Caki2 (cell line): ENCODE measurements at places on chromosomes 3 and 15. TPM values are rescaled to one million over a fixed set of nuclear protein-coding genes. Genes with fewer than 3 reads are reported as not detected.

DNA sequence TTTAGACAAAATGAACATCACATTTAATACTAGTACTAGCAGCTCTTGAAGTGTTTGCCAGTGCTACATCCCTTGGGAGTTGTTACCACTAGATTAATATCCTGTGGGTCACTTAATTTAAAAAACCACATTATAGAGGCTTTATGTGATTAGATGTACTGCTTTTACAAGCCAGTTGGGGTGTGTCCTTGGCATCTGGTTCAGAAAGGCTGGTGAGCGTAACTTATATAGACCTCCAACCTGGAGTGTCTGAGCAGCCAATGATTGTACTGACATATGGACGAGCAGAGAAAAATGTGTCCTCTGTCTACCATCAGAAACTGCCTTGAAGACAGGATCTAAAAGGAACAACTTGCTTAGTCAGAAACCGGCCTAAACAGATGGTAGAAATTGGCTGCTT, 306.2 kb upstream of the ATP11B start:
- no peak for DNase-seq

GRCh38 chr3:81462921-81463320, 298.5 kb downstream of the GBE1 start:
- no peak for DNase-seq

- DNase-seq = no peak
Observed at GRCh38 chr3:108295421-108296175, 750 bp upstream of the HHLA2 start.

GRCh38 chr3:158098834-158099424, 7.3 kb downstream of the SHOX2 start:
- DNase-seq = no peak

DNA sequence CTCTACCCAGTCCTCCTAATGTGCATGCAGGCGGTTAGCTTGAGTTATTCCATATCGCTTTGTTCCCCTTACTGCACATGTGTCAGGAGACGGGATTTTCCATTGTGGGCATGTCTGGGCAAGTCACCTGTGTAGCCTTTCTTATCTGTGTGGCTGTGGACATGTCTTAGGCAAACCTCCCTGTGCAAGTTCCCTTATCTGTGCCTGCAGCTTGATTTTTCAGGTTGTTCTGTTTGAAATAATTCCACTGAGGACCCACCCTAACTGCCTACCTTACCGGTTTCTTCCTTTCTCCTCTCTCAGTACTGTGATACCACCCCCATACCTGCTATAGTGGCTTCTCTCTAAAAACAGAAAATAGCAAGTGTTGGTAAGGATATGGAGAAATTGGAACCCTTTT, 113.6 kb downstream of the NEO1 start:
- peak; percentile 3 for DNase-seq

GRCh38 chr3:112308151-112308911, 14.3 kb upstream of the SLC9C1 start:
- DNase-seq = no peak

GRCh38 chr15:57586661-57587424, 4.9 kb upstream of the MYZAP start:
- no peak for DNase-seq

GRCh38 chr3:49172551-49173041, 1.2 kb downstream of the KLHDC8B start:
- no peak for DNase-seq

GRCh38 chr3:52172262-52172757, 18.1 kb upstream of the POC1A start:
- DNase-seq = no peak

DNA sequence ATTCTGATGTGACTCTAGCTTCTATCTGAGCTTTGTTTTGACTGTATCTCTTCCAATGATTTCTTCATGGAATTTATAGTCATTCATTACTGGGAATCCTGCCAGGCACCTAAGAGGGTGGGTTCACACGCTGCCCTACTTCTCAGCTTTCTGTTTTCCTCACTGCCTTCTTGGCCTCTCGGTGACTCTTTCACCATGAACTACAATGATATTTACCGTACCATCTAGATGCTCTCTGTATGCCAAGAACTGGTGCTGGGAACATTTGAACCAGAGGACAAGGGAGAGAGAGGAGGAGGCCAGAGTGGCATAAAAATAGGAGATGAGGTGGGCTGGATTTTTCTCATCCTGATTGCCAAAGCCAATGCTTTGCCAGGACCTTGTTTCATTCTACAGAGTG, 280.0 kb upstream of the P2RY1 start:
- no peak for DNase-seq

DNA sequence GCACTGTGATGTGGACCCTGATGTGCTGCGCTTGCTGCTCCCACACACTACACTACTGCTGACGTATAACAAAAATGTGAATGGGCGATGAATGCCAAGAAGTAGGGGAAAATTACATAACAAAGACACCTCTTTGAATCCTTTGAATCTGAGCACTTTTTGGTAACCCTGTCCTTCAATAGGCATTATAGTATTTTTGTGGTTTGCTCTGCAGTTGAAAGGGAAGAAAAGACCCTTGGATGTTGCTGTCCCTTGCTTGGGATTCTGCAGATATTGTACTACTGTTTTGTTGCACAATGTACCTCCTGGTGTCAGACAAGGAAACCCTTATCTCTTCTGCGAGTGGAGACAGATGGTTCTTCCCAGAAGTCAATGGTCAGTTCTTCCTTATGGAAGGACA, 124.8 kb upstream of the UBE3A start:
- DNase-seq = no peak

GRCh38 chr3:43695443-43695842, 4.7 kb downstream of the ABHD5 start:
- no peak for DNase-seq

DNA sequence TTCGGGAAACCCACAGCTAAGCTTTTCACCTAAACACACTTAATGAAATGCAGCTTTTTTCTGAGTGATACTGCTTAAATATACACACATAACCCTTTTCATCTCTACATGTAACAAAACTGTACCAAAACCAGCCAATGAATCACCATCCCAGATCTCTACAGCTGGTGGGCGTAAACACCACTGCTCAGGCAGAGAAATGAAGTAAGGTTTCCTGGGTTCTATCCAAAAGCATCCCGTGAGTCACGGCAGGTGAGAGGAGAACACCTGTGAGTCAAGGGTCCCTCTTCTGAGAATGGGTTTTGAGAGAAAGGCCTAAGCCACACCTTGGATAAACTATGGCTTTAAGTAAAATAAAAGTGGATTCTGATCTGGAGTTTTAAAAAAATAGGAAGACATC, 2.6 kb downstream of the CLDN1 start:
- DNase-seq = no peak

DNA sequence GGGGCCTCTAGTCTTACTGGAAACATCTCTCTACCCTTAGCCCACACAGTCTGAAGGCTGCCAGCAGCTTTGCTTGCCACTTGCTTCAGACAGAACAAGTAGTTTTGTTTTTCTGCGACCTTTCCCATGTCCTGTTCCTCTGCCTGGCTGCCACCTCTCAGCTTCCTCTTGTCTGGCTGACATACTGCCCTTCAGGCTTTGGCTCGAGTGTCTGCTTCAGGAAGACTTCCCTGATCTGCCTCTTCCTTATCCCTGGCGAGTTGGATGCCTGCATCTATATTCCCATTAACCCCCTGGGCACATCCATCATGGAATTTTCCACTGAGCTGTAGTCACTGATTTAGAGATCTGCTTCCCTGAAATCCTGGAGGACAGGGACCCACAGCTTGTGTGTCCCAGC, 25.1 kb upstream of the CPNE9 start:
- DNase-seq = no peak

GRCh38 chr15:39744334-39745103, 38.1 kb downstream of the FSIP1 start:
- no peak for DNase-seq

DNA sequence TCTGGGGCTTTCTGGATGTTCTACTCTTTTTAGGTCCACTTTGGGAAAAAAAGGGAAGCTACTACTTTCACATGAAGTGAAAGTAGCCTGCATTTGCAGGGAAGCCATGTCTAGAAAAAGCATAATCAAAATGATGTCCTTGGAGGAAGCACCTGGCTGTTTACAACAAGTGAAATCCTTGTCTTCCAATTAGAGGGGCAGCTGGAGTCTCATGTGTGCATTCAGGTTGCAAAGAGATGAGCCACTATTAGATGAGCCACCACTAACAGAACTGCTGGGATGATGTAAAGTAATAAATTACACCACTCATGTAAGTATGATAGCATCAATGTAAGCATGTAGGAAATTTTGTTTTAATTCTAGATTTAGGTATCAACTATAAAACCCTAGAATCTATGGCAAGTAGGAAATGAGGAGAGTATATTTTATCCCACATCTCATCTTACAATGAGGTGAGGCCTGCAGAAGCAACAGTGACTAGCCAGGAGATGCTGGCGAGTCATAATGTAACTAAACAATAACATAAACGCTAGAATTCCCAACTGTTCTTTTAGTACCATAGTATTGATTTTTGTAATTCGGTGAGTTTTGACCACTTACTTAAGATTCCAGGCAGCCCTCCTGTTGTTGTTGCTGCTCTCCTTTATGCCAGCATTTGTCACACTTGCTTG, 75.9 kb downstream of the TMEM108 start:
- DNase-seq = no peak

GRCh38 chr15:67613211-67613610, 70.7 kb downstream of the MAP2K5 start:
- DNase-seq = no peak

GRCh38 chr3:71464613-71465012, 118.9 kb downstream of the FOXP1 start:
- no peak for DNase-seq

GRCh38 chr3:20421-20820, 176.1 kb upstream of the CHL1 start:
- DNase-seq = no peak

The HERC2 gene
- 16.0 and 33.5 TPM in 2 replicates for total RNA-seq

The SUMF1 gene
- 27.6 and 32.3 TPM in 2 replicates for total RNA-seq

The CKMT1A gene
- total RNA-seq = 0.78 TPM in 1 of 2 replicates, not detected in the other

The GPR149 gene
- total RNA-seq = not detected in 2 replicates

The CCDC39 gene
- total RNA-seq = not detected in 2 replicates
